AG08396 (cell line): ENCODE measurements at places on chromosomes 1 and 21.

DNA sequence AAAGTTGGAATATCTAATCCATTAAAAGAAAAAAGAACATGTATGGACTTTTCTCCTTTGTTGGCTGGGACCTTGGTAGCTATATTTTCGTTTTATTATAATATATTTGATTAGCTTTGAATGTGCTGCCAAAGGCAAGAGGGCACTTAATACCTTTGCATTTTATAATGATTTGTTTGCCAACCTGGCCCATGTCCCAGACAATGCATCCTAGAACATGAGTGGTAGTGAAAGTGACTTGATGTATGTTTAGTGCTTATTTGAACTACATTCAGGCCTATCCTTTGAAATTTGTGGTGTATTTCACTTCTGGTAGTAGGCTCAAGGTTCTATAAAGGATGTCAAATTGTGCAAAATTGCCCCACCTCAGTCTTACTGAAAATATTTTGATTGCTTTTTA is 25.9 kb downstream of the CACHD1 start:
- no peak for DNase-seq

DNA sequence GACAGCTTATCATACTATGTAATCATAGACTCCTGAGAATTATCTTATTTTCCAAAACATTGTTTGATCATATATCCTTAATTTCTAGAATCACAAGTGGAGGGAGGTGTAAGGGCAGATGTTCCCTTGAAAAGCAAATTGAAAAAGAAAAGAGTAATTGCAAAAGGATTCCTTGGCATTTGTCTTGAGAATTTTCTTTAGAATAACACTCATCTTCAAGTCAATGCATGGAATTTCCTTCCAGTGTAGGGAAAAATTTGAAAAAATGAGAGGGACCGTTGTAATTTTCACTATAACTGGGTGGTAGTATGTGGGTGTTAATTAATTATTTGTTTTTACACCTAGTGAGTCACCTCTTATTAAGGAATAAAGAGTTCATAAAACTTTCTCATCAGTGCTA is 724.6 kb upstream of the ADAMTS5 start:
- no peak for DNase-seq

DNA sequence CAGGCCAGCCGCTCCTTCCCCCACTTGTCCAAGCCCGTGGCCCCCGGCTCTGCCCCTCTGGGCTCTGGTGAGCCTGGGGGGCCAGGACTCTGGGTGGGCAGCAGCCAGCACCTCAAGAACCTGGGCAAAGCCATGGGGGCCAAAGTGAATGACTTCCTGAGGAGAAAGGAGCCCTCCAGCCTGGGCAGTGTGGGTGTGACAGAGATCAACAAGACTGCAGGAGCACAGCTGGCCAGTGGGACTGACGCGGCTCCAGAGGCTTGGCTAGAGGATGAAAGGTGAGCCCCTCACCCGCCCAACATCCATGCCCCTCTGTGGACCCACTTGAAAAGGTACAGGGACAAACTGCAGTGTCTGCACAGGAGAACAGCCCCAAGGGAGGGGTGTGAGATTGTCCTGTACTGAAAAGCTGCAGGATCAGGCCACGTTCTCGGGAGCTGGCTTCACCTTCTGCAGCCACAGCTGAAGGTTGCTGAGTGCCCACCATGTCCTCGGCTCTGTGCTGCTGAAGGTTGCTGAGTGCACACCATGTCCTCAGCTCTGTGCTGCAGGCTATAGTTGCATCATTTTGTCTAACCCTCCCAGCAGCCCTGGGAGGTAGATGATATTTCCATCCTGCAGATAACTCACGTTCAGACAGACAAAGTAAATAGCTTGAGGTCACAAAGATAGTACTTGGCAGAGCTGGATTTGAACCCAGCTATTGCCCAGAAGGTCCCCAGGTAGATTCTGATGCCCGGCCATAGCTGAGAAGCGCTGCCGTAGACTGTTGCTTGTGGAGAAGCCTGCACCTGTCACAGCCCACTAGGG is 618 bp downstream of the C1orf226 start:
- DNase-seq, result no peak

DNA sequence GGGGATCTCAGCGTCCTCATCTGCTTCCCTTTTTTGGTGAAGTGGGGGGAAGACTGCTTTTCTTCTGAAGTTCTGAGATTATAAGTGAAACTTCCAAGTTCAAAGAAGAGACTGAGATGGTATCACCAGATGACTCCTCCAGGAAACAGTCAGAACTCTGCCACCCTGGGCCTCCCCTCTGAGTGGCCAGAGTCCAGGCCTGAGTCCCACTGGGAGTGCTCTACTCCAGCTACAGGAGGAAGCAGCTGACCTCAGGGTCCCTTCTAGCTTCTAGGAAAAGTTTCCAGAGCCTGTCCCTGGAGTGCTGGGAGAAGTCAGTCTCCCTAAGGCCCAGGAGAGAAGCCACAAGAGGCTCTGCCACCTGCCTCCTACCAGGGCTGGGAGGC is 104.7 kb downstream of the CASZ1 start:
- no peak for DNase-seq

DNA sequence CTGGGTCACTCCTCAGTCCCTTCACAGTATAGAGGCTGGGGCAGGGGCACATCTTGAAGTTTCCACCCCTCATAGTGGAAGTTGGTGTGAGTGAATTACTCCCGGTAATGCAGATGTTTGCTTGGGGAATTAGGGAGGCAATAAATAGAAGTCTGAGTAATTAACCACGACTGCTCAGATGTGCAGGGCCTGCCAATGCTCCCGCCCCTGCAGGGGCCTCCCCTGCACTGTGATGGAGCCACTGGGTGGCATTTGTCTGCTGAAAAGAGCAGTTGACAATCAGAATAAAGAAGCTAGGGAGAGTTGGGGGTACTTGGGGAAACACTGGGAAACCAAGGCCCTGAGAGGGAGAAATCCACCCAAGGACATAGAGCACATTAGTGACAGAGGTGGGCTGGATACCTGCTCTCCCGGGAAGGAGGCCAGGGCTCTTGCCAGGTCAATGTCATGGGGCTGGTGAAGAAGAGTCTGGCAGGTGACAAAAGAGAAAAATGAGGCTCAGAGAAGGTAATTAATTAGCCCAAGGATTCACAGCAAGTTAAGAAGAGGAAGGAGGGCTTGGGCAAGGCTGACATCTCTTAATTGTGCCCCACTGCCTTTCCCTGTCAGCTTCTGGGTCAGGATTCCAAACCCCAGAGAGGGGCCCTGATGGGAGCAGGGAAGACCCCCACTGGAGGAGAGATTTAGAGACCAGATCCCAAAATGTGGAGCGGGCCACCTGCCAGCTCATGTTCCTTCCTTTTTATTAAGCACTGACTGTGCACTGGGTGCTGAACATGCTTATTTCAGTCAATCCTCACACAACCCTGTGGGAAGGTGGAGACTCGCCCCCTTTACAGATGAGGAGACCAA is 436.2 kb downstream of the MATN1 start:
- no peak for DNase-seq

GRCh38 chr21:44583089-44583799 is 2.8 kb upstream of the KRTAP10-5 start:
- no peak for DNase-seq

DNA sequence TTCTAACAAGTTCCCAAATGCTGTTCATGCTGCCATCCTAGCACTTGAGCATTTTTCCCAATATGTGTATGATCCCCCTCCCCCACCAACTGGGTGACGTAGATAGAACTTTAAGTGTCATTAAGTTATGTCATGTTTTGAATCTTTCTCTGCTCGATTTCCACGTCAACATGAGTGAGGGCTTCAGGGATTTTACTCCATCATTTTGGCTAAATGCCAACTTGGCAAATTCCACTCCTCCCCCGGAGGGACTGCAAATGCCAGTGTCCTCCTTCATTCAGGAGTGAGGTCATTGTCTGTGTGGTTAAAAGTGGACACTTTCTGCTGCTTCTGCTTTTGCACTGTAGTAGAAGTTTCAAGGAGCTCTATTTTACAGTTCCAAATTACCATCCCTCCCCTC is 201.7 kb downstream of the FGGY start:
- DNase-seq, result no peak

- DNase-seq, result no peak
Measured at GRCh38 chr1:84246213-84246612, 55.3 kb upstream of the SAMD13 start.

DNA sequence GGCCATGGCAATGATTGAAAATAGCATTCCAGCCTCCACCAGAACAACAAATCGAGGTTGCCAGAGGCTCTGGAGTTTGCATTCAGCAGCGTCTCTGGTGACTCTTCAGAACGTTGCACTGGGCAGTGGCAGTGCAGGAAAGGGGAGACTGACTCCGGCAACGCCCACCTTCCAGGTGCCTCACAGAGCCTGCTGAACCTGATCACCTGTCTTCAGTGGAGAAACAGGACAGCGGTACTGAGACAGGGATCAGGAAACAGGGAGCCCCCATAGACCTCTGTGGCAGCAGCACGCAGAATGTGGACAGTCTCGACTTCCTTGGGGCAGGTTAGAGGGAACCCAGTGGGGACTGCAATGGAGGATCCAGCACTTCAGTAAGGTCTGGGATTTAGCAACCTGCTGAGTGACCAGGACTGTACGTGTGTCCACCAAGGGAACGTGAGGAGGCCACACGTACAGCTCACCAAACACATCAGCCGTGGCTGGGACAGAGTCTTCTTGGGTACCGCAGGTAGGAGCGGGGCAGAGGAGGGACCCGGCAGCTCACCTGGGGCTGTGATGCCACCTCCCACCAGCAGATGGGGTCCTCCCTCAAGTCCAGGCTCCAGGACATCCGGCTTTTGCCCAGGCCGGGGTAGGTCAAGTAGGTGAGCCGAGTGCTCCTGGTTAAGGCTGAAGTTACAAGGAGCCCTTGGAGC is 128.6 kb downstream of the PRDM2 start:
- DNase-seq, result peak; percentile 17

DNA sequence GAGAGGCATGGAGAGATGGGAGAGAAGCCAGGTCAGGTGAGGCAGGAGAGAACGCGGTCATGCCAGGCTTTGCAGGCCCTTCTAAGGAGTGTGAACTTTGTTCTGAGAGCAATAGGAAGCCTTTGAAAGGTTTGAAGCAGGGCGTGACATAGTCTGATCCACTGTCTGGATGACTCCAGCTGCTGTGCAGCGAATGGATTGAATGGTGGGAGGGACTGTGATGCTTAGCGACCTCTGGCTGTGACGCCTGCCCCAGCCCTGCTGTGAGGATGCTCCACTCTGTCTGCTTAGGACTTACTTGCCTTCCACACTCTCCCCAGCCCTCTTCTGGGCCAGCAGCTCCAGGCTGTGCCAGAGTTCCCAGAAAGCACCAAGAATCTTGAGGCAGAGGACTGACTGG is 41.8 kb upstream of the POU3F1 start:
- DNase-seq, result no peak

GRCh38 chr21:33824156-33824941 is 91.3 kb downstream of the ATP5PO start:
- DNase-seq, result no peak

DNA sequence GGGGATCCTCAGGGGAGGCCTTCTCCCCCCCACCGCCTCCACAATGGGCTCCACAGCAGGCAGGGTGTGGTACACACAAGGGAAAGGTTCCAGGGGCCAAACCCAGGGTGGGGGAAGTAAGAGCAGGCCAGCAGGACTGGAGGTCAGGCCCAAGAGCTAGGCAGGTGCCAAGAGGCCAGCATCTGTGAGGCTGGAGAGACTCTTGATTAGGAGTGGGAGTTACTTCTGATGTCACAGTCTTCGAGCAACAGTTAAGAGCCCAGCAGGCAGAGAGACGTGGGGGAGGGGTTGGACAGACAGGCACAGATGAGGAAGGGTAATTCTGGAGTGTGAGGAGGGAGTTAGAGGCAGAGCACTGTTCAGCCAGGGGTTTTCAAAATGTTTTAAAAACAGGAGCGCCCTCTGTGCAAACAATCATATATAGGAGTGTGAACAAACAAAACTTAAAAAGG is 55.8 kb downstream of the SLC9A1 start:
- DNase-seq, result no peak
